Astrocyte of the cerebellum (primary cell): ENCODE measurements at places on chromosomes 5 and 9.

DNA sequence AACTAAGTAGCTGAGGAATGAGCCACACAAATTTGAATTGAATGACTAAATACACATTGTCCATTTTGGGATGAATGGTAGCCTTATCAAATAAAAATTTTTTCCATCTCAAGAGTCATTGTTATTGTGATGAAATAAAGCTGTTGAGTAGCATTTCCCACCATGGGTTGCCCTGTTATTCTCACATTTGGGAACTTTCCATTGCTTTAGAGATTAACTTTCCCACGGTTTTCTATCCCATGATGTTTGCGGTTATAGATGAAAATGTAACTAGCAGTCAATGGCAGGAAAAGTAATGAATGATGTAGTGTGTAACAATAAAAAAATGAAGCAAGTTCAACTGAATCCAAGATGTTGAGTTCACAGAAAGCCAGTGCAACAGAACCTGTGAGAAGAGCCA, 59.9 kb upstream of the PLPP1 start:
- DNase-seq = no peak

GRCh38 chr9:120438836-120439546, 141.0 kb downstream of the CDK5RAP2 start:
- DNase-seq = no peak

- no peak for DNase-seq
Observed at GRCh38 chr5:27748847-27749246, 710.5 kb upstream of the CDH9 start.

GRCh38 chr5:122755783-122756182, 19.1 kb upstream of the SNX2 start:
- no peak for DNase-seq

DNA sequence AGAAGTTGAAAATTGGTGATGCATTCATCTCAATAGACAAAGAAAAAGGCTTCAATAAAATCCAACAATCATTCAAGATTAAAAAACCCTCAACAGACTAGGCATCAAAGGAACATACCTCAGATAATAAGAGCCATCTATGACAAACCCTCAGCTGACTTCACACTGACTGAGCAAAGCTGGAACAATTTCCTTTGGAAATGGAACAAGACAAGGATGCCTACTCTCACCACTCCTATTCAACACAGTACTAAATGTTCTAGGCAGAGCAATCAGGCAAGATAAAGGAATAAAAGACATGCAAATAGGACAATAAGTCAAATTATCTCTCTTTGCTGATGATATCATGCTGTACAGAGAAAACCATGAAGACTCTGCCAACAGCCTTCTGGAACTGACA, 1188.1 kb downstream of the DTWD2 start:
- DNase-seq = no peak

DNA sequence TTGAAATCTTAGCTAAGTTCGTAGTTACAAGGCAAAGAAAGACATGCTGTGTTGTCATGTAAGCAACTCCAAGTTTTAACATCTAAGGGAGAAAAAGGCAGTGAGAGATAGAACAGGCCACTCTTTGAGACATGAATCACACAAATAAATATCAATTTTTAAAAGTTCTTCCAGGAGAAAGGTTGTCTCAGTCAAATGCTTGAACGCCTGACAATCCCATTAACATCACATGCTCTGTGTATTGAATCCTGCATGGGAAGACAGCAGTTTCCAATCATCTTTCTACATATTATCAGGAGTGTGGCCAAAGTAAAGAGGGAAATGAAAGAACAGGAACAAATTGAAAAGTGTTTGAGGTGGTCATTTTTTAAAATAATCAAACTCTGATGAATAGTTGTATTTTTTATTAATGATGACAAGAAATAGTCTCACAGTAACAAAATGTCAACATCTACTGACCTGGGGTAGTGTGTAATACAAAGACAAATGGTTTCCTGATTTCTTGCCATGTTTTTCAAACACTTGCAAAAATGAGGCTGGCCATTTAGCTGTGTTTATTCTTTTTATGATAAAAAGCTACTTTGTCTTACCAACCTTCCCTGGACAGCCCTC, 6.4 kb upstream of the C6 start:
- DNase-seq = no peak

GRCh38 chr9:801399-802071, 40.0 kb upstream of the DMRT1 start:
- peak; percentile 56 for DNase-seq

DNA sequence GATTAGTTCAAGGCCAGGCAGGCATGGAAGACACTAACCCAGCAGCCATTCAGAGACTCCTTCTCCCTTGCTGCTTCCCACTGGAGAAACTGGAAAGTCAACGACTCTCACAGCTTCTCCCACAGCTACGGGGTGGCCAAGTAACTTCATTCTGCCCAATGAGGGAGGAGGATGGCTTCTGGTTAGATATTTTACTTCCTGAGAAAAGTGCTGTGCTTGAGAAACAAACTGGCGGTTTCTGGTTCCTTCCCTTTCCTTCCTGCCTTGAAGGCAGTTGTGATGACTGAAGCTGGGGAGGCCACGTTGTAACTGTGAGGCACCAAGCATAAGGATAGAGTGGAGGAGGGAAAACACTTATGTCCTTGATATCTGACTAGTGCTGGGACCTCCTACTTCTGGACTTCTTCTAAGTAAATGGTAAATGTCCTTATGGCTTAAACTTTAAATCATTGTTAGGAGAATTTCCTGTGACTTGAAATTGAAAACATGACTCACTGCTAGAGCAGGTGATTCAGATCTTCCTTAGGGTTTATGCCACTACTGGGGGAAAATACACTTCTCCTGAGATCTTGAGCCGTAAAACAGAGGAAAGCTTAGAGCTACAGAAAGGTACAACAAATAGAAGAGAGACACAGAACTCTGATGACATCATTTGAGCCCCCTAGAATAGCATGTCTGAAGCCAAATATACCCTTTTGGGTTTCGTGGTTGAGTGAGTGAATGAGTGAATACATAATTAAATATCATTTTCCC, 3.1 kb upstream of the GNPDA1 start:
- DNase-seq = no peak

DNA sequence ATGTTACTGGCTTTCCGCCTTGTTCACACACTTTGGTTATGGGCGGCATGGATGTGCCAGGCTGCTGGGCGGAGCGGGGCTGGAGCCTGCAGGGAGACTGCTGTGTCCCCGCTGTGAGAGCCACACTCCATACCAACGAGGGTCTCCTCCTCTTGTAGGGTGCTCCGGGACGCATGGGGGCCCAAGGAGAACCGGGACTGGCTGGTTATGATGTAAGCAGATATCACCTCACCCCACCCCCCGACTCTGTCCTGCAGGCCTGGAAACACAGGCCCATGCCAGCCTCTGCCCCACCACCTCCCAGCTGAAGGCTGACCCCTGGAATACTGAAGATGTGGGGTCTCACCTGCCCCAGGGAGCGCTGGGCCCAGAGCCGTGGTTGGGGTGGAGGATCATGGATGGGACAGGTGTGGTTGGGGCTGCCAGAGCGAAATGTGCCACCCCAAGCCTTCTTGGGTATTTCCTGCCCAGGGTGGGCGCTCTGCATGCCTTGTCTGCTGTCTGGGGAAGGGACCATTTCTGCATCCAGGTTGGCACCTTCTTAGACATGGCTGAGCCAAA, 39.3 kb upstream of the ORM1 start:
- no peak for DNase-seq

- no peak for DNase-seq
Observed at GRCh38 chr5:175654339-175654738, 3.5 kb upstream of the HRH2 start.

DNA sequence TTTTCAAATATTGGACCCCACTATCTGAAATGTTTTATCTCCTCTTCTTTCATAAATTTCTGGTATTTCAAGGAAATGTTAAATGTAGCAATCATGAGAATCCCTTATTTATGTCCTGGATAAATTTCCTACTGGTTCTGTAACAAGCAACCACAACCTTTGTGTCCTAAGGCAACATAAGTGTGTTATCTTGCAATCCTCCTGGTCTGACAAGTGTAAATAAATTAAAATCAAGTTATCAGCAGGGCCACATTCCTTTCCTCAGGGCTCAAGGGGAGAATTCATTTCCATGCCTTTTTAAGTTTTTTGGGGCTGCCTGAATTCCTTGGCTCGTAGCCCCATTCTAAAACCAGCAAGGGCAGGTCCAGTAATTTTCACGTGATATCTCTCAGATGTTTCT, 83.2 kb downstream of the CDH9 start:
- no peak for DNase-seq

DNA sequence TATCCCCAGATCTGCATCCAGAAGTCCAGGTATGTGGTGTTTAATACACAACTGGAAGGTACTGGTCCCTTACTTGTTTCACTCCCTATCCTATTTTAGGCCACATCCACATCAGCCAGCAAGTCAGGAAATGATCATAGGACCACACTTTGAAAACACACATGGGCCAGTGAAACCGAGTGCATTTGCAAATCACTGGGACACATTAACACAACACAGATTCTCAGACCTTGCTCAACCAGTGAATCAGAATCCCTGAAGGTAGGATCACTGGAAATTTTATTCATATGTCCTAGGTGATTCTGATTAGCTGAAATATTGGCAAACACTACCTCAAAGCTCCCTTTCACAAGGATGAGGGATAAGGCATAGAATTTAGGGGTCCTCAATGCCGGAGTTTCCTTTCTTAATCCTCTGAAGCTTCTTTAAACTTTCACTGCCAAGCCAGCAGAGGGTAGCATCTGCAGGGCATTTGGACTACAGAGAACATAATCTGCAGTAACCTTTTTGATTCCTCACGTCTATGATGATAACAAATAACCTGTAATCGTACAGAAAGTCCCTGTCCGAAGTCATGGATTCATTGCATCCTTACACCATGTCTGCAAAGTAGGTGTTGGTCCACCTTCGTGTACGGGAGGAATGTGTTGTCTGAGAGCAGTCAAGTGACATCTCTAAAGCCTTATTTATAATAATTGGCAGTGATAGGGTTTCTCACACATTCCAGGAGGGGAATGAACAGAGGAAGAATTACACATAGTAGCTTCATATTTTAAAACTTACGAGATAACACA, 11.0 kb upstream of the ABLIM3 start:
- no peak for DNase-seq

GRCh38 chr9:91386765-91387164, 25.0 kb upstream of the AUH start:
- DNase-seq = no peak

GRCh38 chr9:127159949-127160610, 37.6 kb upstream of the ANGPTL2 start:
- no peak for DNase-seq

DNA sequence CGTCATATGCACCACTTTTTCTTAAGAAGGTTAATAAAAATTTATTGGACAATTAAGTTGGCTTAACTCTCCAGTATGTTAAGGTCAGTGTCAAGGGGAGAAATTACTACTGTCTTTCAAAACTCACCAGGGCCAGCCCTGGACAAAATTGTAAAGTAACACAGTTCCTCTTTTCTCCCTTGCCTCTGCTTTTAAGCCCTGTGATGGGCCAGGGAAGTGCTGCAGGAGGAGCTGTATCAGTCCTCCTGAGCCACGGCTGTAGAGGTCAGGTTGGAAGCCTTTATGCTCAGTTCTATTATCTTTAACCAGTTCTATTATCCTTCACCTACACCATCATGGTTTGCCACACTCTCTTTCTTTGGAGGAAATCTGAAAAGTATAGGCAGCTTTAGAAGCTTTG, 11.5 kb upstream of the PPP2R2B start:
- no peak for DNase-seq

DNA sequence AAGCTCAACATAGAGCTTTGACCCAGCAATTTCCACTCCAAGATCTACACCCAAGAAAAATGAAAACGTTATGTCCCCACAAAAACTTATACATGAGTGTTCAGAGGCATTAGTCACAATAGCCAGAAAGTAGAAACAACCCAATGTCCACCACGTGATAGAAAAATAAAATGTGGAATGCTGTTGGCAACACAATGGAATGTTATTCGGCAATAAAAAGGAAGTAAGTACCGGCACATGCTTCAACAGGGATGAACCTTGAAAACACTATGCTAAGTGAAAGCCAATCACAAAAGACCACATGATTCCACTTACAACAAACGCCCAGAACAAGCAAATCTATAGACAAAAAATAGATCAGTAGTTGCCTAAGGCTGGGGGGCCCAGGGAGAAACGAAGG, 6.0 kb downstream of the UBQLN1 start:
- peak; percentile 48 for DNase-seq

GRCh38 chr9:129069862-129070641, 10.9 kb upstream of the DOLPP1 start:
- no peak for DNase-seq

GRCh38 chr5:98050583-98050982, 722.9 kb upstream of the RGMB start:
- no peak for DNase-seq
